ENCODE measurements at places on chromosomes 5 and 9.

GRCh38 chr5:171127314-171127713 is 181.7 kb upstream of the TLX3 start:
- peak; percentile 29 for DNase-seq

DNA sequence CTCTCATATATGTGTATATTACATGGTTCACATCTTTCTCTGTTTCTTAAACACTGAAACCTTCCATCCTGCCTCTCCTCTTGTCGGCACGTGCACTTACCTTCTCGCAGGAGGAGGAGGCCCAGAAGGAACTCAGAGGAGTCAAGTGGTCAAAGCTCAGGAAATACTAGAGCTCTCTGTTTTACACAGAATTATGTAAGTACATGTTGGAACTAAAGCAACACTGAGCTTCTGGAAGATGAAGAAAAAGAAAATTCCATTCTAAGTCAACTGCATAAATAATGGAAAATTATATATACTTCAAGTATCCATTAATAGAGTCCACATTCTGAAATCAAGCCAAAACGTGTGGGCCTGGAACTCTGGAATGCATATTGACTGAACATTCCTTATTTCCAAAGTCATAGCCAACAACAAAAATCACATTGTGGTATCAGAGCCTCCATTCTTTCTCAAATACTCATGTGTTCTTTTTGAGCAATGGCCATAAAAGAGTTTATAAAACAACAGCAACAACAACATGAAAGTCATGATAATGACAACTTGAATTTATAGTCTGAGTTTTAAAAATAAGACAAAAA is 121.5 kb upstream of the RAI14 start:
- DNase-seq, result peak; percentile 96

DNA sequence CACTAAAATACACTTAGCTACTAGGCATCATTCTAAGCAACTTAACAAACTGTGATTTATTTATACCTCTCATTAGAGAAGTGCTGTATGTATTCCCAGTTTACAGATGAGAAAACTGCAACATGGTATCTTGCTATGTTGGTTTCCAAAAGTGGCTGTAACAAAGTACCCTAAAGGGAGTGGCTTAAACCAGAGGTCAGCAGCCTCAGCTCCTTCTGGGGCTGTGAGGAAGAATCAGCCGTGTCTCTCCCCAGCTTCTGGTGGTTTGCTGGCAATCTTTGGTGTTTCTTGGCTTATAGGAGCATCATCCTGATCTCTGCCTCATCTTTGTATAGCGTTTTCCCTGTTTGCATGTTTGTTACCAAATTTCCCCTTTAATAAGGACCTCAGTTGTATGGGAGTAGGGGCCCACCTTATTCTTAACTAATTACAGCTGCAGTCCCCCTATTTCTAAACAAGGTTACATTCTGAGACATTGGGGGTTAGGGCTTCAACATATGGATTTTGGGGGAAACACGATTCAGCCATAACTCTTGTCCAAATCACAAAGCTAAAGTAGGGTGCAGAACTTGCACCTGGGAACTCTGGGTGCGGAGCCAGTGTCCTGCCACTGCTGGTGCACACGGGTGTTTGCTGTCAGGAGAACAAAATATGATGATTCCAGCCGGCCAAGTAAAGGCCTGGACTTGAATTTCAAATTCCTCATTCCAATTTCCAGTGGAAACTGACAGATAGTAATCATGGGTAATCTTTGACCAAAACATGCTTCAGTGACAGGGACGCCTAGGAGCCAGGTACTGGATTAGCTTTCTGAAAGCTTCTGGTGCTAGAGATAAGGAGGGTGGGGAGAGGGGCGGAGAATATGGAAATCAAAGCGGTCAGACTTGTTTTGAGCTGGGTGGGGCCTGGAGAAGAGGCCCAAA is 43.3 kb downstream of the RAI14 start:
- DNase-seq, result no peak

DNA sequence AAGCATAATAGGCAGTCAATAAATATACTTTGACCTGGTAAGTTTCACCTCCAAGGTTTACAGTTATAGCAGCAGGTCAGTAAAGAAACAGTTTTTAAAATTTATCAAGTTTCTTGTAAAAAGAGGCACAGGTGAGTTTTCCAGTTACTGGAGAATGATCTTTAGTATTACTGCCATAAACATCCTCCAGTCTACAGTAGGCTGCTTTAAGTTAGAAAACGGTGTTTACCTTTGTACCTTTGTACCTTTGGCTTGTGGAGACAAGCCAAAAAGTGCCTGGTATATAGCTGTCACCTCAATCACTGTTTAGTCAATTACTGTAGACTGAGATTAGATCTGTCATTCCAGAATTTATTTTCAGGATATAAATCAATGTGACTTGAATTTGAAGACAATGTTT is 42.7 kb upstream of the SRFBP1 start:
- DNase-seq, result no peak

DNA sequence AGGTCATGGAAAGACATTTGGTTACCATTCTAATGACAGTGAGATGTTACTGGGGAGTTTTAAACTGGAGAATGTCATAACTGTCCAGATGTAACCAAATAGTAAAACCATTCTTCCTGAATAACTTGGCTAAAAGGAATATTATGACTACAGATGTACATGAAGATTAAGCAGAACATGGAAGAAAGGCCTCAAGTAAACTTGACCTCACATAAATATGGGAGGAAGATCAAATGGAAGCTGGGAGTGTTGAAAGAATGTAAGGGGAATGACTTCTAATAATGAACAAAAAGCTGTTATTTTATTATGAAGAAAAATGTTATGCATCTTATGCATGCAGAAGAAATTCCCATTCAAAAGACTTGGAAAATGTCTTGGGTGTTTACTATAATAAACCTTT is 107.7 kb upstream of the CDKN2B start:
- DNase-seq, result no peak

DNA sequence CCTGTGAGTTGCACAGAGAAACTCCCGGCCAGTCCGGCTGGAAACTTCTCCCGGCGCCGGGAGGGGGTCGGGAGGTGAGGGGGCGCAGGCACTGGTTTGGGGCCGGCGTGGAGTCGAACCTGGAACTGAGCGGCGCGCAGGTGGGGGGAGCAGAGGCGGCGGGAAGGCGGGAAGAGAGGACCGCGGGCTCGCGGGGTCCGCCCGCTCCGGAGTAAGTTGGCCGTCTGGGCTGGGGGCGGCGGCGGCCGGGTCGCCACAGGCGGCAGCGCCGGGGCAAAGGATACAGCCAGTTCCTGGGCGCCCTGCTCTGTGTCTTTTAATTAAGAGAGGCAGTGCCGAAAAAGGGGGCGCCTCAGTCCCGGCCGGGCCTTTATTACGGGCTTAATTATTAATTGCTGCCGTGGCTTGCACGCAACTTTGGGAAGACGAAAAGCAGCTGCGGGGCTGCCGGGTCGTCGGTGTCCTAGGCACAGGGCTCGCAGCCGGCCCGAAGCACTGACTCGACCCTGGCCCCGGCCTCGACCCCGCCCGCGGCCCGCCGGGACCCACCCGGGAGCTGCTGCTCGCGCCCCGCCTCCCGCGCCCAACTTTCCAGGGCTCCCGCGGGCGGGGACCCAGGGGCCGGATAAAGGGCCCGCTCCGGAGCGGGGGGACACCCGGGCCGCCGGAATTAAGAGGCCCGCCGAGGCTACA is 1.1 kb downstream of the NTNG2 start:
- no peak for DNase-seq

DNA sequence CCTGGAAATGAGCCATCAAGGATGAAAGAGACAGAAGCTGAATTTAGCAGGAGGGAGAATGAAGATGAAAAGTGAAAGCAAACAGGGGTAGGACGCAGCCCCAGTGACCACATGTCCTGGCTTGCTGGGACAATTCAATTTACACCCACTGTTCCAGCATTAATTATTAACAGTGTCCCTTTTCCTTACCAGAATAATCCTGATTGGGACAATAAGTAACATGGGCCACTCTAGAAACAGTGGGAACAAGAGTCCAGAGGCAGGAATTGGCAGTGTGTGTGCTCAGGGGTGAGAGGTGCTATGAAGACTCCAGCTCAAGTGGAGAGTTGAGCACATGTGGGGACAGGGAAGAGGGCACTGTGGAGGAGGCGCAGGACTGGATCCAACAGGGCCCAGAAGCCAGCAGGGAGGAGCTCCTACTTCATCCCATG is 147.1 kb downstream of the C5orf15 start:
- no peak for DNase-seq

DNA sequence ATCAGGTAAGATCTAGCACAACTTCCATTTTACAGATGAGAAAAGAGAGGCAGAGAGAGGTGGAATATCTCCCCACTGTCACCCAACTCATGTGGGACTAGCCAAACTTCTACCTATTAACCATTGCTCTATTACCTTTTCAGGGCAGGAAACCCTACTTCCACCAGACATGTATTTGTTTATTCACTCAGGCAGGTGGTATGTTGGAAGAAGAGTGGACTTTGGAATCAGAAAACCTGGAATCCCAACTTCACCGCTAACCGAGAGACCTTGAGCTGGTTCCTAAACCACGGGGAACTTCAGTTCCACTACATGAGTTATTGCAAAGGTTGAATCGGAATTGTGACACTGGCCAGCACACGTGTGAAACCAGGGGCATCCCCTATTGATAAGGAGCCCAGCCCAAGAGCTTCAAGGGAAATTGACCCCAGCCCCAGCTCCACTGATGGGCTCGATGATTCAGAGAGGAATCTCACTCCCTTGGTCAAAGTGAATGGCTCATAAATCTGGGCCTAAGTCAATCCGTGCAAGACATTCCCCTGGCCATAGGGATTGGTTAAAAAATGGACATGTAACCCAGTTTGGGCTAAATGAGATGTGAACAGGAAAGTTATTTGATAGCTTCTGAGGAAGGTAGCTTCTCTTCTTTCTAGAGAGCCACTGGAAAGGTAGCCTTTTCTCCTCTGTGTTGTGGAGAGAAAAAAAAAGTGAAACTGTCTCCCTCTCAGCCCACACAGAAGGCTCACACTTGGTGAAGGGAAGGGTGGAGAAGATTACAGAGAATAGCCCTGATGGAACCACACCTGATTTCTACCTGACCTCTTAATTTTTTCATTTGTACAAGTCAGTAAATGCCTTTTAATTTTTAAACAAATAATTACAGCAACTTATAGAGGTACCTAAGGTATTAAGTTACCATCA is 5.5 kb upstream of the GLIS3 start:
- DNase-seq, result no peak

- DNase-seq, result no peak
These were observed 10.7 kb downstream of the ABO start for GRCh38 chr9:133264235-133264764.

- DNase-seq, result no peak
These were observed 980 bp upstream of the RHOBTB3 start for GRCh38 chr5:95730011-95730700.

DNA sequence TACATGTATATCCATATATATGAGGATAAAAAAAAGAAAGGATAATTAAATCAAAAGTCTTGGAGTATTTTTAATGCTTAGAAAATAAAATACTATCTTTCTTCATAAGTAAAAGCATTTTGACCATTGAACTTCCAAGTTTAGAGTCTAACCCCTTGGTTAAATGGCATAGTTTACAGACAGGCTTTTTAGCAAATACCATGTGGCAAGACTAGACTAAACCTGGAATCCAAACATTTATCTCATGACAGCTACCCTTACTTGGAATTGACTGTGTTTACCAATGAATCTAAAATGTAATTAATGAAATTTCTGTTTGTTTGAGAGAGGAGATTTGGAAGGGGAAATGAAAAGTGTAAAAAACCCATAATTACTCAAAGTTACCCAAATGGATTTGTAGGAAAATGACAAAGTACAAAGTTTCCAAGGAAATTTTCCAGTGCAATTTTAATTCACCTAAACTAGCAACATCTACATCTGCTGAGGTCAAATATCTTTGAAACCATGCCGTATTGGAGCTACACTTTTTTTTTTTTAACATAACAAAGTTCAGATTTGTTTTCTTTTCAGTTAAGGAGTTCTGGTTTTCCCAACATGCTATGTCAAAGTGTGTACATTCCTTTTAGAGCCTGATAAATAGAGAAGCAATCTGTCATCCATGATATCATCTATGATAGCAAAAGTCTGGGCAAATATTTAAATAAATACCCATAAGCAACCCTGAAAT is 272.1 kb upstream of the DAB2 start:
- DNase-seq, result no peak

GRCh38 chr5:94618029-94618492 is 343 bp downstream of the KIAA0825 start:
- DNase-seq, result peak; percentile 69

GRCh38 chr5:74660873-74661272 is 20.3 kb upstream of the ENC1 start:
- DNase-seq, result no peak

- peak; percentile 53 for DNase-seq
These were observed 1.8 kb upstream of the LNPEP start for GRCh38 chr5:96933764-96934707.
